ENCODE measurements at places on chromosomes 2 and 18. TPM values are rescaled to one million over a fixed set of nuclear protein-coding genes. Genes with fewer than 3 reads are reported as not detected.

PFN4 gene
- total RNA-seq = not detected

MARCHF4 gene
- total RNA-seq = not detected

HTR2B gene
- 0.49 TPM for total RNA-seq

RAB6C gene
- not detected for total RNA-seq

QPCT gene
- total RNA-seq = 6.9 TPM

OSR1 gene
- 5.9 TPM for total RNA-seq

LDLRAD4 gene
- 24.3 TPM for total RNA-seq

FOXD4L1 gene
- total RNA-seq = not detected

INHBB gene
- 19.4 TPM for total RNA-seq

DNA sequence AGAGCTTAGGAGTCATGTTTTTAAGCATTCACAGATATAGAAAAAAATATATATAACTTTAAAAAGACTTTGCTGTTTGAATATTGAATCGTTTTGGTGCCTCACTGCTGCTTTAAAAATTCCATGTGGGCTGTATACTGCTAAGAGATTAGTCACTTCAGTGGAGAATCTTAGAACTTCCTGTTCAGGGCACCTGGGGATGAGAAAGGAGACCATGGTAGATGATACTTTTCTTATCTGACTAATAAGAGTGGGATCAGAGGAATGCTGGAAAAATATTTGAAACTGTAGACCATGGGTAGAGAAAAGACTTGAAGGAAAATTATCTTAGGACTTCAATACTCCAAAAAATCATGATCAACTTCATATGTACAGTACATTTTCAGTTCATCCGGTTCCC is 442.2 kb upstream of the SETBP1 start:
- H3K27ac ChIP-seq = no peak overlapping the region
- H3K27me3 ChIP-seq = no peaks in the 10 kb centered on the region
- no peaks in the 10 kb centered on the region for H3K36me3 ChIP-seq
- no peak for DNase-seq
- no peaks in the 10 kb centered on the region for H3K4me1 ChIP-seq

DNA sequence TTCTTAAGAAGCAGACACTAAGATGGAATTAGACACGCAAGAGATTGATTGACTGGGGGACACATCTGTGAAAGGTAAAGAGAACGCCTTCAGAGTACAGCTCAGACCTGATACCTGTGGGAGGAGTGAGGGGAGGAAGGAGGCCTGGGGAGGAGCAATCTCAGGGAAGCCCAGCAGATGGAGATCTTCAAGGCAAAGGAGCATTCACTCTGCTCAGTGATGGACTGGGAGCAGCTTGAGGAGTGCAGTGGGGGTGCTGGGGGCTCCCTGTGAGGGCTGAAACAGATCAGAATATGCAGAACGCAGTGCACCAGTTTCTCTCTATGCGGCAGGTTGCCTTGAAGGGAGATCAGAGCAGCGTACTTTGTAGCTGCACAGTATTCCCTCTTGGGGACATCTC is 103.7 kb upstream of the ATP8B1 start:
- H3K27me3 ChIP-seq = no peaks in the 10 kb centered on the region

- no peak for DNase-seq
- H3K27me3 ChIP-seq = no peaks in the 10 kb centered on the region
- no peaks in the 10 kb centered on the region for H3K4me1 ChIP-seq
- H3K36me3 ChIP-seq = no peaks in the 10 kb centered on the region
- no peak overlapping the region for H3K27ac ChIP-seq
- no peak overlapping the region for H3K4me3 ChIP-seq
Measured at GRCh38 chr18:12744103-12744502, 41.3 kb downstream of the PSMG2 start.

DNA sequence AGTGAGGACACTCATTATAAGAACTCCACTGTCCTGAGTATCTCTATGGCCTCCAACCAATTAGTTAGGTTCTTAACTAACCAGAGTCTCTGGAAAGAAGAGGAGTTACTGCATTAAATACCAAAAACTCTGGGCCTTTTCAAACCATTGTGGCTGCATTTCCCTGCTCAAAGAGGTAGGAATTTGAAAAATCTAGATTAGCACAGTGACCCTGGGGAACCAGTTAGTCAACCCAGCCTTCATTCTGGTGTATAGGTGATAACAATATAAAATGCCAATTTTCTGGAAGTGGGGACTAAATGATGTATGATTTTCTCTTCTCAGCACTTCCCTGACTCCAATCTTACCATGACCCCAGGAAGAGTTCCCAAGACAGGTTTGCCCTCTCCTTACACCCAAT is 287.8 kb upstream of the SETBP1 start:
- no peaks in the 10 kb centered on the region for H3K27me3 ChIP-seq
- no peak for DNase-seq

- H3K27me3 ChIP-seq = no peaks in the 10 kb centered on the region
- no peaks in the 10 kb centered on the region for H3K36me3 ChIP-seq
Measured at GRCh38 chr2:106314444-106314843, 120.3 kb upstream of the UXS1 start.

DNA sequence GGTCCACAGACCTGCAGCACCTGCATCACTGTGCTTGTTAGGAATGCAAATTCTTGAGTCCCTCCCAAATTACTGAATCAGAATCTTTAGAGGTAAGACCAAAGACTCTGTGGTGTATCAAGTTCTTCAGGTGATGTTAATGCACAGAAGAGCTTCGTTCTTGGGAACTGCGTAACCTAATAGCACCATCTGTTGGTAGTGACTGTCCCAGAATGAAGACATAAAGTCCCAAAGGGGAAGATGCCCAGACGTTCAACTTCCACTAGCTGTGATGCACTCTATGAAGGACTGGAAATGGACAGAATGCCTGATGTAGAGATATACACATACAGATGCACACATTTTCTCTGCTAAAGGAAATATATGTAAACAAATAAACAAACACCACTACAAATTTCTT is 576.0 kb downstream of the LRP1B start:
- H3K27ac ChIP-seq = no peak overlapping the region
- H3K4me3 ChIP-seq = no peak overlapping the region
- no peaks in the 10 kb centered on the region for H3K4me1 ChIP-seq
- DNase-seq = no peak
- no peaks in the 10 kb centered on the region for H3K27me3 ChIP-seq

DNA sequence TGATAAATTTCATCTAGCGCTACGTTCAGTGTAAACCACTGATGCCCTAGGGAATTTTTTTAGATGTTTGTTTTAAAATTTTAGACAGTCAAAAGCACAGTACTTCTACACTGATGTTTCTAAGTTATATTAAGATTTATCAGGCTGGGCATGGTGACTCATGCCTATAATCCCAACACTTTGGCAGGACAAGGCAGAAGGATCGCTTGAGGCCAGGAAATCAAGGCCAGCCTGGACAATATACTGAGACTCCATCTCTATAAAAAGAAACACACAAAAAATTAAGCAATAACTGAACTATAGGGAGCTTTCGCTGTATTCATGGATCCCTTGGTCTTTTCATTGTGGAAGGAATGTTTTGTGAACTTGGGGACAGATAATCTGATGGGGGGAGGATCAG is 50.6 kb upstream of the MAPRE2 start:
- no peaks in the 10 kb centered on the region for H3K36me3 ChIP-seq
- peak overlapping the region; percentile 4 for H3K27ac ChIP-seq
- no peaks in the 10 kb centered on the region for H3K27me3 ChIP-seq
- no peak for DNase-seq

GRCh38 chr2:69032336-69032735 is 19.4 kb downstream of the ANTXR1 start:
- H3K4me1 ChIP-seq = peaks cover 39% of the 10 kb centered on the region
- no peak overlapping the region for H3K27ac ChIP-seq
- DNase-seq = no peak
- H3K4me3 ChIP-seq = no peak overlapping the region
- no peaks in the 10 kb centered on the region for H3K36me3 ChIP-seq

- H3K4me1 ChIP-seq = no peaks in the 10 kb centered on the region
- H3K36me3 ChIP-seq = peaks cover 7% of the 10 kb centered on the region
- no peak overlapping the region for H3K27ac ChIP-seq
- H3K4me3 ChIP-seq = no peak overlapping the region
- DNase-seq = no peak
Measured at GRCh38 chr18:36899289-36899688, 70.4 kb downstream of the KIAA1328 start.

GRCh38 chr18:13163167-13163927 is 55.2 kb upstream of the LDLRAD4 start:
- no peaks in the 10 kb centered on the region for H3K36me3 ChIP-seq
- H3K27ac ChIP-seq = no peak overlapping the region
- H3K4me1 ChIP-seq = no peaks in the 10 kb centered on the region
- no peaks in the 10 kb centered on the region for H3K27me3 ChIP-seq
- H3K4me3 ChIP-seq = no peak overlapping the region

DNA sequence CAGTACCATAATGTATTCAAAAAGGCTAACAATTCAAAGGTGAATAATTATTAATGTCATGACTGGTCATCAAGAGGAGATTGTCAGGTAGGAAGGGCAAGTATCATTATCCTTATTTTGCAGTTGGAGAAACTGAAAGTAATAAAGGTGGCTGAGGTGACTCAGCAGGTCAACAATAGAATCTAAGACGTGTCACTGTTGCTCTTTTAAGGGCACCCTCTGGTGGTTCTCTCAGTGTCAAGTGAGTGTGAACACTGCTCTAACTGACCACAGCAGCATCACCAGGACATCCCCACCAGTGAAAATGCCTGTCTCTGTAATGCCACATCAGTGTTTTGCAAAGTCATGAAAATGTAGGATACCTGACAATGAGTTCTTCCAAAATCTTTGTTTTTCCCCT is 69.7 kb downstream of the DCC start:
- DNase-seq = no peak
- no peaks in the 10 kb centered on the region for H3K4me1 ChIP-seq
- H3K27ac ChIP-seq = no peak overlapping the region
- H3K36me3 ChIP-seq = no peaks in the 10 kb centered on the region

- H3K27me3 ChIP-seq = no peaks in the 10 kb centered on the region
- no peaks in the 10 kb centered on the region for H3K36me3 ChIP-seq
- H3K4me3 ChIP-seq = no peak overlapping the region
- no peaks in the 10 kb centered on the region for H3K4me1 ChIP-seq
- DNase-seq = no peak
Measured at GRCh38 chr2:120947982-120948661, 212.5 kb downstream of the GLI2 start.

GRCh38 chr2:15158100-15158499 is 403.0 kb downstream of the NBAS start:
- no peaks in the 10 kb centered on the region for H3K36me3 ChIP-seq
- DNase-seq = no peak
- no peaks in the 10 kb centered on the region for H3K27me3 ChIP-seq
- H3K4me3 ChIP-seq = no peak overlapping the region
- peaks cover 8% of the 10 kb centered on the region for H3K4me1 ChIP-seq

DNA sequence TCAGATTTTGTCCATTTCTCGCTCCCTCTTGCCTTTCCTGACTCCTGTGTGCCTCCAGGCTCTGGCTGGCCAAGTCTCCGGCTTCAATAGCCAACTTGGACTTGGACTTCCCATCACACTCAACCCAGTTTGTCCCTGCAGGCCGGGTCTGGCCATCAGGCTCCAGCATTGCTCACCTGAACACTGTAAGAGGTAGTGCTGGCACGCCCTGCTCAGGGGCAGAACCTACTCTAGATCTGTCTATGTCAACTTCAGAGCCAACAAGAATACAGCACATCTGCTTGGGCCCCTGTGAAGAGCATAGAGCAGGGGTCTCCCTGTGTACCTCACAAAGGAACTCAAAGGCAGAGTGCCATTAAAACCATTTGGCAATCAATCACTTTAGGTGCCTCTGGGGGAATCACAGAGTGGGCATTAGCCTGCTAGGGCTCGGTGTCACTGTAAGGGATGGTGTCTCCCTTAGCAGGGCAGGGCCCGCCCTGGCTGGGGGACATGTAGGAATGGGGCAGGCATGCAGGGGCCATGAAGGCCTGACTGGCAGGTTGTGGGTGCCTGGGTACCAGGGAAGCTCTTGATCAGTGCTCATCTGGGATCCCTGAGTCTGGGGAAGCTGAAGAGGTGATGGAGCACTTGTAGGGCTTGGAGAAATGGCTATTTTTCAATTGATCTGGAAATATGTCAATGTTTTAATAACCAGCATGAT is 325.9 kb downstream of the CLIP4 start:
- H3K27ac ChIP-seq = no peak overlapping the region
- no peak for DNase-seq
- no peak overlapping the region for H3K4me3 ChIP-seq
- no peaks in the 10 kb centered on the region for H3K4me1 ChIP-seq
- no peaks in the 10 kb centered on the region for H3K36me3 ChIP-seq

All from vagina (tissue), 2 donors.